Adrenal gland (tissue), 19 donors: ENCODE measurements at places on chromosomes 7 and 10.

GRCh38 chr7:150876817-150877526 is 24.7 kb downstream of the AOC1 start:
- peak; percentile 45 for DNase-seq

DNA sequence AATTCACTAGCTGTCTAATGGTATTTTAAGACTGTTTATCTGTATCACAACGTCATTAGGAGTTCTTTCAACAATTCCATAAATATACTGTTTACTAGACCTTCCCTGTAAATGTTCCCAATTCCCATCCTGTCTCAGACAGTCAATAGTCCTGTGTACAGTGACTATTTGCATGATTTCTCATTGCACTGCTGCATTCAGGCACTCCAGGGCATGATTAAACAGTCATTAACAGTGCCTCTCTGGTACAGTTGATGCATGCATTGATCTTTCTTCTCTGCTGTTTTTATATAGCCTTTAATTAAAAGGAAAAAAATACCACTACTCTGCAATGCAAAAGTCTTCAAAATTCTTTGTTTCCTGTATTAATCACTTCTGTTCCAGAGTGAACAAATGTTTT is 51.5 kb upstream of the MTURN start:
- no peak for DNase-seq

DNA sequence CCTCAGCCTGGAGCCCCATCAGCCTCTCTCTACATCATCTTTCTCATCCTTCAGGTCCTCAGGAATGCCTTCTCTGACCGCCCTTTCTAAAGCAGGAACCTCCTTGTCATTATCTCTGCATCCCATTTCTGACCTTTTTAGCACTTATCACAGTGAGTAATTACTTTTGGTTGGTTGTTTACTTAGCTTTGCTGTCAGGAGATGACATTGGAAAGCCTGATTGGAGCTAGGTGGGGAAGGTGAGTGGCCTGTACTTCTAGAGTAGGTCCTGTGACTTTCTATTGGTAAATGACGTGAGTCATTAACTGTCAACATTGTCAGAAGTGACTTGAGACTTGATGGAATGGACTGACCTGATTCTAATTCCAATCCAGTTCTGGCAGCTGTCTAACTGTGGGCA is 9.3 kb upstream of the SLC25A13 start:
- no peak for DNase-seq

DNA sequence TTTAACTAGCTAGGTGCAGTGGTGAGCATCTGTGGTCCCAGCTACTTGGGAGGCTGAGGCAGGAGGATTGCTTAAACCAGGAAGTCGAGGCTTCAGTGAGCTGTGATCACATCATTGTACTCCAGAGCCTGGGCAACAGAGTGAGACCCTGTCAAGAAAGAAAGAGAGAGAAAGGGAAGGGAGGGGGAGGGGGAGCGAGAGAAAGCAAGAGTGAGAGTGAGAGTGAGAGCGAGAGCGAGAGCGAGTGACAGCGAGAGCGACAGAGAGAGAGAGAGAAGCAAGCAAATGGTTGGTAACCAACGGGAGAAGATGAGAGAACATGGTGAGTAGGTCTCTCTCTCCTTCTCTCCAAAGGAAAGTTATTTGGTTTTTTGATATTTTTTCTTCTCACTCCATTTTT is 69.8 kb upstream of the DGKI start:
- no peak for DNase-seq
